ENCODE measurements at places on chromosomes 5 and 9.

DNA sequence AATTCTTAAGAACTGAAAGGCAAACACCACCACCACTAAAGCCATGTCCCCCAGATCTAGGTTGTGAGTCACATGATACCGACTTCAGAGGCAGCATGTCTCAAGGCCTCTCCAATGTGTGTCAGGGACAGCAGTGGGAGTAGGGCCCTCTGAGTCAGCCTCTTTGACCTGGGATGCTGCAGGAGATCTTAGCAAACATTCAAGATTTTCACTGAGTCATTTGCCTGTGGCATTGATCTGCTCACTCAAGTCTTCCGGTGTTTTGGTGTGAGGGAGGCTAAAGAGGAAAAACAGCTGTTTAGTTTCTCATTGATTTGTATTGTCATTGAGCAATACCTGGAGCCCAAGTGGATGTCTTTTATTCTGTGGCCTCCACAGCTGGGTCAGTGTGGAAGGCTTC lies 36.1 kb downstream of the TMC1 start:
- DNase-seq = no peak

DNA sequence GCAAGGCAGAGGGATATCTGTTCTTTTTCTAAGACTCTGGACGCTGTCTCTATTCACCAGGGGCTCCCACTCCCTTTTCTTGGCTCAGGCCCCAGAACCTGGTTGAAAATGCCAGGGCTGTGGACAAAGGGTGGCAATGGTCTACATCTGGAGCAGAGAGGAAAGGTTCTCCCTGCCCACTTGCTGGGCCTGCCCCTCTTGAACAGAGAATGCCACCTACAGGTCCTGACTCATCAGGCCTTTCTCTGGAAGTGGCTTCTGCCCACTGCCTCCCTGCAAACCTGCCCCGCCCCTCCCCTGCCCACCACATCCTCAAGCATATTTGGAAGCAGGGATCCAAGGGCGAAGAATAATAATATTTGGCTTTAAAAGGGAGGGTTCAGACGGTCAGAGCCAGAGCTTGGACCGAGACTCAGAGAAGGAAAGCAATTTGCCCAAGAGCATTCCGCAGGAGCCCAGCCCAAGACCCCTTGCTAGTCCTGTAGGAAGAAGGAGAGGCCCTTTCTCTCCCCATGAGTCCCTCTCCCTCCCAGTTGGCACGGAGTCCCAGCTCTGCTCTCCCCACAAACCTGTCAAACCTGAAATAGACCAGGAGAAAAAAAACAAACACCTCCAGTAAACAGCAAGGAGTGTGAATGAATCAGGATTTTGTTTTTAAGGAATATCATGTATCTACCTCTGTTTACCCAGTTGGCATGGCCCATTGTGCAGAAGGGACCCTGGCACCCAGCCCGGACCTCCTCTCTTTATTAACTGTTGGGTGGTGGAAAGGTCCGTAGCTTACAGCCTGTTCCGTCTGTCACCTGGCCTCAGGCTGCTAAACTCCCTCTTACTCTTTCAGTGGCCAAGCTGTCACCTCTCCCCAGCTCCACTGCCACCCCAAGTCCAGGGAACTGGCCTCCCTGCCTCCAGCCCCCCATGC lies 37.7 kb upstream of the STXBP1 start:
- DNase-seq = no peak

DNA sequence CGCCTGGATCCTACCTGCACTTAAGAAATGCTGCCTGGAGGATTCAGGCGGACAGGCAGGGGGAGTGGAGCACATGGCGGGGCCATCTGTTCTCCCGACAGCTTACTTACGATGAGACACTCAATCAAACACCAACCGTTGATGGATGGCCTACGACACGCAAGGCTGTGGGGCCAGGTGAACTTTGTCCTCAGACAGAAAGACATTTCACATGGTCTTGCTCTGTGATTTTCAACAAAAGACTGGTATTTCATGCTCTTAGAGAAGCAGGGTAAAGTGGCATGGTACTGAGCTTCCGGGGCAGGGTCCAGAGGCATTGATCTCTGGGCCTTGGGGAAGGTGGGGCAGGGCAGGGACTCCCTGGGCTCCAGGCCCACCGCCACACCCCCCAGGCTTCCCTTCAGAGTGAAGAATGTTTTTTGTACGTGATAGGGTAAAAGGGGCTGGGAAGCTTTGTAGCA lies 9.1 kb upstream of the OLFM1 start:
- no peak for DNase-seq

- DNase-seq = peak; percentile 23
Measured at GRCh38 chr5:142783601-142784341, 13.6 kb downstream of the ARHGAP26 start.

DNA sequence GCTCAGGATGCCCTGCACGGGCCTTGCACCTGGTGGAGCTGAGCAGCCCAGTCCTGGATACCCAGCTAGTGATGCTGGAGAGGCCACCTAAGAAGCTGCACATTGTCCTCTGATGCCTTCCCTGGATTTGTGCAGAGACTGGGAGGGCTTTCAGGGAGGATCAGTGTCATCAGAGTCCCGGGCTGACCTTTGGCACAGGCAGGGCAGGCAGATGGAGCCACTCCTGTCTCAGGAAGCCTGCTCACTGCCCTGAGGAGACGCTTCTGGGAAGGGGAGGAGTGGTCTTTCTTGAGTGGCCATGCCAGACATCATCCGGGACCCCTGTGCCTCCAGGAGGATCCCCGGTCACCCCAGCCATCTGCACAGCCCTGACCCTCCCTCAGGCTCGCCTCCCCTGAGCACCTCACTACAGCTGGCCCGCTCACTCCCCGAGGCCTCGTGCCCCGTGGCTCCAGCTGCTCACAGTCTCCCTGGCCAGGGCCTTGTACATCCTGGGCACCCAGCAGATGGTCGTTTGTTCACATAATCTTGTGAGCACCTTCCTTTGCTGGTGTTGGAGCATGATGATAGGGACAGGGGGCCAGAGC lies 47.2 kb upstream of the FCN2 start:
- no peak for DNase-seq

DNA sequence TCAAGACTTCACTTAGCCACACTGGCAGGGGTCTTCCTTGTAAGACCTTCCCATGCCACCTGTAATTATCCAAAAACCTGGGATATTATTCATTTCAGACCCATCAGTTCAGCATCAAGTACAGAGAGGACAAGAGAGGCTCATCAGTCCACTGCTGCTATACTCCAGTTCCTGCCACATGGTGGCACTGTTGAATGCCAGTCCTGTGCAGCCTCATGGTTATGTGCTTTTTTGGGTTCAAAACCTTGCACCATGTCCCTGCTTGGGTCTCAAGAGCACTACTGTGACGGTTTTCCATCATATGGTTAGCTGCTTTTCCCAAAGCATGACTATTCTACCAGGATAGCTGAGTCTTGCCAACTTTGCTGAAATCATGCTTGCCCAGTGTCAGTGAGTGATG lies 8.5 kb downstream of the PTGS1 start:
- no peak for DNase-seq

DNA sequence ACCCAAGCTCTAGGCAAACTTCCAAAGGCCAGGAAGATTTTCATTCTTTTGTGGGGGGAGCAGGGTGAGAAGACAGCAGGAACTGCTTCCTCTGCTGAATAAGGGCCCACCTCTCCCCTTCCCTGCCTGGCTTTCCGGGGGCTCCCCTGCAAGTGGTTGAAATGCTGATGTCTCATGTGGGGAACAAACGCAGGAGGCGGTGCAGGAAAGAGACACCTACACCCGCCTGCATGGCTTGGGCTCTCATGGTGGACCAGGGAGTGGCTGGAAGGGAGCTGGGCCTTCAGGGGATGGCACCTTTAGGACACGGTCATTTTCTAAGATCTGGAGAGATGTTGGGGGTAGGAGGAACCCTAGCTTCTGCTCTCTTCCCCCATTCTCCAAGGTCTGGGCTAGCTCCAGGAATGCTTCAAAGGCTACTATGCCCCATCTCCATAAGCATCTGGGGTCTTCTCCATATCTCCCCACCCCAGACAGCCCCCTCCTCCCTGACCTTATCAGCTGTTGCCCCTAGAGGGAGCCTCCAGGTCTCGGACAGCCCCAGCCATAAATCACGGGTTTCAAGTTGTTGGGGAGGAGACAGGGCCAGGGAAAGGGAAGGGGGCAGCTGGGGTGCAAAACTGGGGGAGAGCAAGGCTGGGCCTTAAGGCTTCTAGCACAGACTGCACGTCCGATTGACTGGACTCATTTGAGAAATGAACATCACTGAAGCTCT lies 76.6 kb downstream of the PSD2 start:
- DNase-seq = no peak

- no peak for DNase-seq
Measured at GRCh38 chr9:127809002-127809539, 6.4 kb downstream of the FPGS start.

DNA sequence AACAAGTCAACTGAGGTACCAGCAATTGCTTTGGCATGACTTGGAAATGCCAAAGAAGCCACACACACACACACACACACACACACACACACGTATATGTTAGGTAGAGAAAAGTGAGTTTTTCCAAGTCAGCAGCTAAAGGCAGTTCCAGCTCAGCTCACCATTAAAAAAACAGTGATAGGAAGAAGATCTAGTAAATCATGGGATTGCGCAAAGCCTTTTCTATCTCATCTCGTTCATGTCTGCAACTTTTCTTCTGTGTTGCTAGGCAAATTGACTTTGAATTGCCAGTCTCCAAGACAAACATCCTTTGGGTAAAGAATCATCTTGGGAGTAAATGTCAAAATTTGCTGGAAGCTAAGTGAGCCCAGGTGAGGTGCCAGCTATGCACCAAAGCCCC lies 500.1 kb downstream of the ENC1 start:
- DNase-seq = no peak

DNA sequence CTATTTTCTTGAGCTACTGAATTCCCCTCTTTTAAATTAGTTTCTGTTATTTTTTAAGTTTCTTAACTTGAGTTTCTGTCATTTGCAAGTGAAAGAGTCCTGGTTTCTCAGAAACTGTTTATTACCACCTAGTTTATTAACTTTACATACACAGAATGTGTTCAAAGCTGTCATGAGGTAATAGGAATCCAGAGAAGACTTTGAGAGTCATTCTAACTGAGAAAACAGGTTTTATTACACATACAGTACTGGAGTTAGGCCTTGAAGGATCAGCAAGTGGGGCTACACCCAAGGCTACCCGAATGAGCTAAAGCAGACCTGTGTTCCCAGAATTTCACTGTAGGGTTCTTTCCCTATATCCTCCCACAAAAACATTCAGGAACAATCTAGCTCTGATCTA lies 33.1 kb downstream of the FAM114A2 start:
- no peak for DNase-seq

DNA sequence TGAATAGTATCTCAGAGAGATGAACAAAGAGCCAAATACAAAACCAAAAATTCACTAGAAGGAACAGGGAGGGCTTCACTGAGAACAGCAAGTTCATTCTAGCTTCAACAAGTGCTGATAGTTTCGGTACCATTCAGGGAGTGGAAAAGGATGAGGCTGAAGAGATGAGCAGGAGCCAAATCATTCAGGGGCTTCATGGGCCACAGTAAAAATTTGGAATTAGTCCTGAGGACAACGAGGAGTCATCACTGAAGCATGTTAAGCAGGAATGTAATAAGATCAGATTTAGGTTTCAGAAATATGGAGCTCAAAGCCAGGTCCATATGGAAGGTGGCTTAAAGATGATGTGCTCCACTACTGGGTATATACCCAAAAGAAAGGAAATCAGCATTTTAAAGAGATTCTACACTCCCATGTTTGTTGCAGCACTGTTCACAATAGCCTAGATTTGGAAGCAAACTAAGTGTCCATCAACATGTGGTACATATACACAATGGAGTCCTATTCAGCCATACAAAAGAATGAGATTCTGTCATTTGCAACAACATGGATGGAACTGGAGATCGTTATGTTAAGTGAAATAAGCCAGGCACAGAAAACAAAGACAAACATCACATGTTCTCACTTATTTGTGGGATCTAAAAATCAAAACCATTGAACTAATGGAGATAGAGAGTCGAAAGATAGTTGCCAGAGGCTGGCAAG lies 36.2 kb downstream of the SPOCK1 start:
- DNase-seq = no peak

GRCh38 chr5:35182486-35182885 lies 47.8 kb downstream of the PRLR start:
- no peak for DNase-seq

DNA sequence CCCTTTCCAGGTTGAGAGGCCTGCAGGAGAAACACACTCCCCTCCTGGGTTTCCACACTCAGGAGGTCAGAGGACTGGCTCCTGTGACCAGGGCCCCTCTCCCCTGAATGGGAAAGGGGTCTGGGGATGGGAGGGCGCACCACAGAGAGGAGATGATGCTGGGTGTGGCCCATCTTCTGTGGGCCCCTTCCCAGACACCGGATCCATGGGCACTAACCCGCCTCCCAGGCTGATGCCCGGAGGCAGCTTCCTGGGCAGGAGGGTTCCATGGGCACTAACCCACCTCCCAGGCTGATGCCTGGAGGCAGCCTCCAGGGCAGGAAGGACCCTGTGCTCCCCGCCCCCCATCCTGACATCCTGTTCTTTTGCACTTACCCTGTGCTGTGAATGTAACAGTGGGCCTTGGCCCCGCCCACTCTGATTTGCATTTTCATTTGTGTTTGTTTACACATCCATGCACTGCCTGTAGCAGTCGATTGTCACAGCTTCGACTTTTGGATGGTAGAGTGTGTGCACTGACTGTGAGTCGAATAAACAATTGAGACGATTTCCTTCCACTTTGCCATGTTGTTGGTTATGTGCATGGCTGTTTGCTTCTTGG lies 9.3 kb upstream of the DOLPP1 start:
- DNase-seq = no peak

GRCh38 chr9:116219686-116220085 lies 66.1 kb downstream of the PAPPA start:
- peak; percentile 8 for DNase-seq

DNA sequence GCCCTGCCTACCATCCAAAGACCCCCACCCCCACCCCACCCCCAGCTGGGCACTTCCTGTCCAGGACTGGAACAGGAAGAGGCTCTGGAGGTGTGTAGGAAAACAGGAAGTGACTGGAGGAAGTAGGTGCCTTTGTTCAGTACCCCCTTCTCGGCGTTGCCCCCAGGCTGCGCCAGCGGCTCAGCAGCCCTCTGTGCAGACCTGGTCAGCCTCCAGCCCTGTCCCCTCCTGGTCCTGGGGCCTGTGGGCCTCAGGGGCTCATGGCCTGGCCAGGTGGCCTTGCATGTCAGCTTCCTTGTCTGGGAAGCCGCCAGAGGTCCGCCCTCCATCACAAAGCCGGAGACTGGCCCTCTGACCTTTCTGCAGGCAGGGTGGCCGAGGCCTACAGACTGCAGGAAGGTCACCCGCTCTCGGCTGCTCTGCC lies 26.0 kb downstream of the FLT4 start:
- no peak for DNase-seq

GRCh38 chr9:89666950-89667349 lies 62.1 kb downstream of the GADD45G start:
- DNase-seq = peak; percentile 46

DNA sequence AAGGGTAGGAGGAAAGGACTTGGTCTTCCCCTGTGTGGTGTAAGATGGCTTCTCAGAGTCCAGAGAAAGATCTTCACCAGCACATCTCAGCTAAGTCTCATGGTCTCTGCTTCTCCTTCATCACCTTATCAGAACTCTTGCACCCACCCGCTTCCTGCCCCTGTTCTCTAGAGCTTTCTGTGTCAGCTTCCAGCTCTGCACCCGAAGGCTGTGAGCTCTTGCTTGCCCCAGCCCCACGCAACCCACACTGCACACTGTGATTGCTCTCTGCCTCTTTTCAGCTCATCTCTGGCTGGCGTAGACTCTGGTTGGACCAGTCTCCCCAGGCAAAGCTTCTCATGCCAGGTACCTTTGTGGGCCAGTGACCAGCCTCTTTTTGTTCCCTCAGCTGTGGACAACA lies 93.2 kb upstream of the RAPGEF1 start:
- DNase-seq = no peak

- no peak for DNase-seq
Measured at GRCh38 chr9:83006378-83006777, 56.6 kb downstream of the RASEF start.
